Peyer's patch (tissue), 4 donors: ENCODE measurements at places on chromosomes 12 and 14. TPM values are rescaled to one million over a fixed set of nuclear protein-coding genes. Genes with fewer than 3 reads are reported as not detected.

DNA sequence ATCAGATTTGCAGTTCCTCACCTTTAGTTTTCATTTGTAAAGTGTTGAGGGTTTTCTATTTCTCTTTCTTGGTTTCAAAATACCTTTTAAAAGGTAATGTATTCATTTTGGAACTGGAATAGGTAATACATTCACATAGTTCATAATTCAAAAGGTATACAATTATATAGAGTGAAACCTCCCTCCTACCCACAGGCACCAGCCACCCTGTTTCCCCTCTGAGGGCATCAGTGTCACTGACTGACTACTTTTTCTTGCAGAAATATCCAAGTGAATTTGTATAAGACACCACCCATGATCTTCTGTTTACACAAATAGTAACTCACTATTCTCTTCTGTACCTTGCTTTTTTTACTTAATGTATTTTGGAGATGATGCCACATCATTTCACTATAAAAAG is 139.6 kb upstream of the EGLN3 start:
- H3K27ac ChIP-seq = no peak overlapping the region
- DNase-seq = no peak
- no peaks in the 10 kb centered on the region for H3K36me3 ChIP-seq
- H3K4me1 ChIP-seq = no peaks in the 10 kb centered on the region

DNA sequence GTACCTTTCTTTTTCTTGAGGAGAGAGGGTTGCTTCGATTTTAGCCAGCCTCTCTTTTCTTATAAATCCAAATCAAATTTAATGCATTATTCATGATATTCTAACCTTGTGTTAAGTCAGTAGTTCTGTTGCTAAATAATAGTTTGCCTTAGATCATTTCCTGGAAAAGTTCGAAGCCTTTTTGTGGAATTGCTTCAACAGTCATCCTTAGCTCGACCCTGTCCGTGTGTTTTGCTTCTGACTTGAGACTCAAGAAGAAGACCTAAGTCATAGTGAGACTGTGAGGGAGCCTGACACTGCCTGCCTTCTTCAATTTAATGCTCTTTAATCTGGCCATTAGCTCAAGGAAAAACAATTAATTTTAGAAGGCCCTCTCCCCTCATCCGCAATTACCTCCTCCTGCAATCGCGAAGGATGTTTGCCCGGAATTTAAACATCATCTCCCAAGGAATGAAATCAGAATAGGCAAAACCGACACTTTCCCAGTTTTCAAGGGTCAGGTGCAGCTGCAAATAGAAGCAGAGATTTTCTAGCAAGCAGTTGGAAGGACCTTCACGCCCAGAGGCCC is 453 bp upstream of the SLC4A8 start:
- no peaks in the 10 kb centered on the region for H3K27me3 ChIP-seq
- H3K4me3 ChIP-seq = peak overlapping the region; percentile 44
- peak overlapping the region; percentile 39 for H3K27ac ChIP-seq
- no peak for DNase-seq
- H3K36me3 ChIP-seq = no peaks in the 10 kb centered on the region

- H3K36me3 ChIP-seq = no peaks in the 10 kb centered on the region
- no peak overlapping the region for H3K27ac ChIP-seq
- H3K4me1 ChIP-seq = no peaks in the 10 kb centered on the region
- H3K4me3 ChIP-seq = no peak overlapping the region
- H3K27me3 ChIP-seq = no peaks in the 10 kb centered on the region
- DNase-seq = peak; percentile 27
Observed at GRCh38 chr14:94540031-94540794, 21.0 kb upstream of the SERPINA4 start.

GRCh38 chr12:68291396-68292036 is 38.1 kb upstream of the IL22 start:
- H3K27me3 ChIP-seq = no peaks in the 10 kb centered on the region
- no peaks in the 10 kb centered on the region for H3K4me1 ChIP-seq
- H3K36me3 ChIP-seq = no peaks in the 10 kb centered on the region
- no peak for DNase-seq
- no peak overlapping the region for H3K4me3 ChIP-seq

DNA sequence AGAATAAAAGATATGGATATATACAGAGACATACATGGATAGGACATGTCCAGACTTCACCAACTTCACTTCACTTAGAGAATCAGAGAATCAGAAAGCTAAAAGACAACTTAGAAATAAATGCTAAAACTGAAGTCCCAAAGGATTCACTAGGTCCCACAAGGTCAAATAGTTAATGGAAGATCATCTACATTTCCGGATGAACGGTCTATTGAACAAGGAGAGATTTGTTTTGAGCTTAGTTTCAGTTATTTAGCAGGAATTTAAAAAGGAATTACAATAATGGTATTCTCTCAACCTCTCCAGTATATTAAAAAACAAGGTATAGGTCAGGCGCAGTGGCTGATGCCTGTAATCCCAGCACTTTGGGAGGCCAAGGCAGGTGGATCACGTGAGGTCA is 187.0 kb downstream of the MED13L start:
- no peak overlapping the region for H3K4me3 ChIP-seq
- H3K27ac ChIP-seq = no peak overlapping the region
- H3K36me3 ChIP-seq = peaks cover 4% of the 10 kb centered on the region
- H3K27me3 ChIP-seq = no peaks in the 10 kb centered on the region

GRCh38 chr12:77842430-77842829 is 11.7 kb downstream of the NAV3 start:
- H3K36me3 ChIP-seq = no peaks in the 10 kb centered on the region
- H3K4me3 ChIP-seq = no peak overlapping the region
- no peaks in the 10 kb centered on the region for H3K4me1 ChIP-seq
- no peak overlapping the region for H3K27ac ChIP-seq

DNA sequence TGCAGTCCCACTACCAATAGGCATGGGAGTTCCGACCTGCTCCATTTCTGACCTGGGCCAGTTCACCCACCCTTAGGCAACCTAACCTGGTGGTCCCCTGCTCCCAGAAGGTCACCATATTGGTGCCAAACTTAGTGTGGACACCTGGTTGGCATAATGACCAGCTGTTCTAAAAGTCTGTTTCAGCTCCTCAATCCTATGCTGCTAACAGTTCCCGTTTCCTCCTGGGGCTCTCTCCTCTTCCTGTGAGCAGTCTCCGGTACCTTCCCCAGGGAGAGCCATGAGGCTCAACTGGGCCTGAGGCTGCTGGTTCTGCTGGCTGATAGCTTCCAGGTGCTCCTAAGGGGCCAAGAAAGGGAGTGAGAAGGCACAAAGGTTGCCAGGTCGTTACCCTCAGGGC is 15.9 kb upstream of the BLTP3B start:
- H3K27me3 ChIP-seq = no peaks in the 10 kb centered on the region
- peaks cover 3% of the 10 kb centered on the region for H3K4me1 ChIP-seq
- H3K36me3 ChIP-seq = no peaks in the 10 kb centered on the region
- H3K4me3 ChIP-seq = no peak overlapping the region
- no peak for DNase-seq
- no peak overlapping the region for H3K27ac ChIP-seq

- H3K27ac ChIP-seq = no peak overlapping the region
- H3K4me3 ChIP-seq = no peak overlapping the region
- DNase-seq = no peak
- H3K36me3 ChIP-seq = no peaks in the 10 kb centered on the region
Observed at GRCh38 chr12:34033628-34034296, 11.5 kb downstream of the ALG10 start.

- no peak overlapping the region for H3K27ac ChIP-seq
- no peak for DNase-seq
- no peak overlapping the region for H3K4me3 ChIP-seq
- no peaks in the 10 kb centered on the region for H3K27me3 ChIP-seq
- no peaks in the 10 kb centered on the region for H3K4me1 ChIP-seq
Observed at GRCh38 chr14:91998667-91999570, 40.9 kb downstream of the TRIP11 start.

GRCh38 chr12:127496255-127496654 is 770.7 kb upstream of the TMEM132C start:
- H3K27ac ChIP-seq = no peak overlapping the region
- DNase-seq = no peak
- no peaks in the 10 kb centered on the region for H3K27me3 ChIP-seq
- H3K4me3 ChIP-seq = no peak overlapping the region
- H3K36me3 ChIP-seq = no peaks in the 10 kb centered on the region

The C12orf60 gene
- total RNA-seq = not detected

The ASB2 gene
- 3.2 TPM for total RNA-seq

The SLC38A4 gene
- total RNA-seq = 1.1 TPM

The KLHL33 gene
- total RNA-seq = not detected

The CIROP gene
- total RNA-seq = not detected

The PCED1B gene
- total RNA-seq = not detected

The ABHD12B gene
- total RNA-seq = not detected
